ENCODE measurements at places on chromosomes 2 and 18.

- DNase-seq = no peak
Observed at GRCh38 chr2:240355001-240355891, 80.2 kb upstream of the GPC1 start.

GRCh38 chr2:11050565-11050964 lies 104.7 kb upstream of the SLC66A3 start:
- no peak for DNase-seq

GRCh38 chr2:47497843-47498460 lies 95.0 kb downstream of the MSH2 start:
- no peak for DNase-seq

- no peak for DNase-seq
Observed at GRCh38 chr18:74457043-74457724, at the start of gene DIPK1C. Gene DIPK1C (minus strand): TSS chr18:74457308. CDS start chr18:74457259, 49 bp downstream.

DNA sequence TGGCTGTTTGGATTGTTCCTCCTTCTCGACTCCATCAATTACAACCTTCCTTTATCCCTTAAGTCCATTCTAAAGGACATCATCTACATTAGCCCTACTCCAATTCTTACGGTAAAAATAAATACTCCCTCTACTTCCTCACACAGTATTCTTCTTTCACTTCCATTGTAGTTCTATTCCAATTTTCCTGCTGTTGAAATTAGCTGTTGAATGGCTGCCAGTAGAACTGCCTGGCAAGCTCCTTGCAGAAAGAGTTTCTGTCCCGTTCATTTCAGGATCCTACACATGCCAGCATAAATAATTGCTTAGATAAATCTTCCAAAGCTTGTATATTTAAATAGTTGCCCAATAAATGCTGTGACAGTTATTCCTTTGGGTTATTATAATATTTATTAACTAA lies 459.3 kb upstream of the TRIB2 start:
- no peak for DNase-seq

DNA sequence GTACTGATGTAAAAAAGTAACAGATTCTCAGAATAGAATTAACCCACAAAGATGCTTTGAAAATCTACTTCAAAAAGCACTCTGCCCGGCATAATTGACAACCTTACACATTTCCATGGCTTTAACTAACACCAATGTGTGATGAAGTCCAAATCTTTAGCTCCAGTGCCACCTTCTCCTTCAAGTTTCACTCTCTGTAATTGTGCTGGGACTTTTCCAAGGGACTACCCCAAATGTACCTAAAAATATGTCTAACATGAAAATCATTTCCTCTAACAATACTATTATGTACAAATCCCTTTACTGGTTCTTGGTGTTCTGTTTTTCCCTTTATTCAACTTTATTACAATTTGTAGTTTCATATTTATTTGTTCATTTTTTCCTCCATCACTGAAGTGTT lies 20.6 kb upstream of the UBE2E3 start:
- DNase-seq = no peak
